GM12892 (cell line): ENCODE measurements at places on chromosomes 3 and 15.

DNA sequence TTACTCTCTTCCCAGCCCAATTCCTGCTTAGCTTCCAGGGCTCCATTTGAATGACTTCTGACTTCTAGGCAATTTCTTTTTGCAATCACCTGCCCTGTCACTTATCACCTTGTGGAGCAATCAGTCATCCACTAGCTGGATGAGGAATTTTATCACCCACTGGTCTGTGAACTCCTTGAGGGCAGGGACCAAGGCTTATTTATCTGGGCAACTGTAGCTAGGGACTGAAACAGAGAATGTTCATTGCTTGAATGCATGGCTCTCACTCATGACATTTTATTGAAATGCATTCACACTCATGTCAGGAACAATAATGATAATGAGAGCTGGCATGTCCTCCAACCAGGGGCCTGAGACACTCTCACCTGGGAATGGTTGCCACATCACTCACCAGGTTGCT, 15.5 kb downstream of the TNFAIP8L3 start:
- DNase-seq = no peak

GRCh38 chr15:59501597-59501996, 63.6 kb downstream of the FAM81A start:
- DNase-seq = peak; percentile 36

DNA sequence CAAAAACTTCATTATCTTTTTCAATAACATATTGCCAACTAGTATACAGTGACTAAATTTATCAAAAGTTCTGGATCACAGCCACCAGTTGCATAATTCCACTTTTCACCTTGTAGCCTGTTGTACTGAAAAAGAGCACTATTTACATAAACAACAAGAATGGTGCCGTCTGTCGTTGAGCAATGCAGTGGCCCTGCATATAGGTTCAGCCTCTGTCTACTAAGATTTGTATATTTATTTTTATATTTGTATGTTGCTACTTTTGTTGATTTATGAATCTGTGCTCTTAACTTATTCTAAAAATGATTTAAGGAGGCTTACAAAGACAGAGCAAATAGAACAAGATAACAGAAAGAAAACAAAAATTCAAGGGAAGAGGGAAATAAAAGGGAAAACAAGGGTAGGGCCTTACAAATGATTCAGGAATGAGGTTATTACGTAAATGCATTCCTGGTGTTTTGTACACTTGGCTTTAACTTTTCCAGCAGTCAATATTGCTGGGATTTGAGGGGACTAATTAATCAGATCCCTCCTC, 257.6 kb upstream of the STT3B start:
- DNase-seq = no peak

GRCh38 chr3:173241727-173242126, 100.7 kb upstream of the SPATA16 start:
- DNase-seq = no peak

- DNase-seq = no peak
Measured at GRCh38 chr3:127717357-127718244, 44.8 kb downstream of the ABTB1 start.
